IMR-90 (cell line): ENCODE measurements at places on chromosomes 12 and 14. TPM values are rescaled to one million over a fixed set of nuclear protein-coding genes. Genes with fewer than 3 reads are reported as not detected.

DNA sequence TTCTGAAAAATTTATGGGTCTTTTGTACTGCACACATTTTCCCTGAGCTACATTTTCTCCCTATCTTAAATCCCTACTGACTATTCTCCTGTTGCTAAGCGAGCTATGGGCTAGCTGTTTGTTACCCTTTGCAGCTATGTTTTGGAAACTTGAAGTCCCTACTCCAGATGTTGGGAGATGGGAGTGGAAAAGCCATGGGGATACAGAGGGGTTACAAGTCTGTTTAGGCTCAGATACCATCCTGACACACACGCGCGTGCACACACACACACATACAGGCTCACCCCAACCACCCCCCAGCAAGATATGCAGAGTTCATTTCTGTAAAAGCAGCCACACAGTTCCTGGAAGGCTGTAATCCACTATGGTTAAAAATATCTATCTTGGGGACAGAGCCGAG is 15.8 kb downstream of the ATP5MC2 start:
- no peak for DNase-seq

Gene RD3L
- not detected in 2 replicates for total RNA-seq

DNA sequence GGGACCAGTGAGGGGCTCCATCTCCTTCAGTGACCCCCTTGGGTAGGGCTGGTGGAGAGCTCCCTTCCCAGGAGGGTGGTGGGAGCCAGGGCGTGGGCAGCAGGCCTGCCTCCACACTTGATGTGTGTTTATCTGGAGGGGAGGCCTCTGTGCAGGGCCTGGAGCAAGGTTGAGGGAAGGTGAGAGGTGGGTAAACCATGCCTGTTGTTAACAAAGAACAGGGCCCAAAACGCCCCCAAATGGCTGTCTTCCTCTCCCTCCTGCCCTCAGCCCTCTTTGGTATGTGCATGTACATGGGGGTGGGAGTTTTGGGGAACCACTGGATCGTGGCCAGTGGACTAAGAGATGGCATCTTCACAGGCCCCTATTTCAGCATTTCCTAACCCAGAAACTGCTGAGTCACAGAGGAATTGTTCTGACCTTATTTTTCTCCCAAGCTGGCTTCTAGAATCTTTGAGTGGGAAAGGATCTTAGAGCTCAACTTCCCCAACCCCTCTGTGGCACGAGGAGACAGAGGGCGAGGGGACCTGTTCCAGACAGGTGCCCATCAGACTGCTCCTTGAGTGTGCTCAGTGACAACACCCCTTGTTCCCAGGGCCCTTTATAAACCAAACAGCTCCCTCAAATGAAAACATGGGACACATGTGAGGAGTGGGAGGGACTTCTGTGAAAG is 3.6 kb downstream of the SLC48A1 start:
- peak; percentile 47 for DNase-seq

DNA sequence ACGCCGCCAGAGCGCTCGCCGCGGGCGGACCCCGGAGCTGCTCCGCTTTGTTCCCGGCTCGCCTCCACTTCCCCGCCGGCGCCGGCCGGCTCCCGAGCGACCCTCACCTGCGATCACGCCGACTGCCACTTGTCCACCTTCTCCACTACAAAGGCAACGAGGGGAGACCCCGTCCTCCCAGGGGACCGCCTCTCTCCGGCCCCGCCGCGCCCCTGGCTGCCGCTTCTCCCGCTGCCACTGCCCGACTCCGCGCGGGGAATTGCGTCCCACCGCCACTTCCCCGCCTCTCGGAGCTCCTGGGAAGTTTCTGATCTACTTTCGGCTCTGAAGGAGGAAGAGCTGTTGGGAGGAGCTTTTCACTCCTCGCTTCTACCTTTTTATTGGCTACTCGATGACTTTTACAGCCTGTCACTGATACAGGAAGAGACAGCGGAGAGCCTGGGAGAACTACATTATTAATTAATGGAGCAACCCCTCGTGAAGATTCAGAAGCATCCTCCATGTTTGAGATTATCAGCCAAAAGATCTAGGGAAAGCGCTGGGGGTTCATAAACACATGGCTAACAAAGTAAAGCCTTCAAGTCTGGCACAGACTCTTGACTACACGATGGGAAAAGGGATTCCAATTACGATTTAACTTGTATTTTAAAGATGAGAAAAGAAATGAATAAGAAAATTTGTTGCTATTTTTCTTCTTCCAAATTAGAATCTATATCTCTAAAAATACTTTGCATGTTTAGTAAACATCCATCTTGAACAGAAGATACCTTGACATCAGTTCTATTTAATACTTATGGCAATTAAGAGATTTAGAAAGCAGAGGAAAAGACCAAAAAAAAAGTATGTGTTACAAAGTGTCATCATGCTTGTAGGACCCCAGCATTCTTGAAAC is at the start of gene BAZ1A:
TSS of gene BAZ1A (minus strand) at position 330 of the 892 bp plus-strand sequence. CDS start 756 bp downstream, outside the sequence.
- peak; percentile 91 for DNase-seq

Gene PLEK2
- 2.2 and 2.5 TPM in 2 replicates for total RNA-seq

DNA sequence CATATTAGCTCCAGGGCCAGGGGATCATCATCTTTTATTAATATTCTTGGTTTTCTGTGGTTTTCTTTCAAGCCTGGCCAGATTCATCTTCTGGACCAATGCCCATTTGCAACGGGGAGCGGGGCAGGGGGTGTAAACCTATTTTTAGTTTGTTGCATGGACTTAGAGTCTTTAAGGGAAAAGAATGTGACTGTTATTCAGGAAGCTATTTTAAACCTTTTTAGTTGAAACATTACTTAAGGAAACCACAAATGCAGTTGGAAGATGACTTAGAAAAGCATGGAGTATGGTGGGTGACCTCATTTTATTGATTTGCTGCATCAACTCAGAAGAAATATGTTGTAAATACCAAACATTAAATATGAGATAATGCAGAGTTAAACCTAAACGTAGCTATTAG is 368.4 kb upstream of the E2F7 start:
- DNase-seq: peak; percentile 6

Gene COCH
- 0.18 and 0.28 TPM in 2 replicates for total RNA-seq

Gene IL22
- total RNA-seq: not detected in 2 replicates

Gene MDGA2
- not detected in 2 replicates for total RNA-seq

Gene PROX2
- not detected in 2 replicates for total RNA-seq

DNA sequence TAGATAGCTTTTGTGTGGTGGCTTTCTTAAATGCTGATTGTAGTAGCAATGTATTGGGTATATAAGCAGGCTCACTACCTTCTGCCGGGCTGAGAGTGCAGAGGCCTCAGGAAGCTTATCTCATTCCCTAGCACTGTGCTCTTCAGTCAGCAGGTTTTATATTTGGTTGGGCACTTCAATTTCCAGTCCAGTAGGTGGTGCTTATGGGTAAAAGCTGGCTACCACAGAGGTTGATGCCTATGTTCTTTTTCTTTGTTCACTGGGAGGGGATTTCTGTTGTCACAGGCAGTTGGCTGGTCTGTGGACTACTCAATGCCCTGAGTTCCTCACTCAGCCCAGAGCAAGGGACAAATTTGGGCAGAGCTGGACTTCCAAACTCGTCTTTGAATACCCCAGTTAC is 43.0 kb upstream of the GLIPR1 start:
- DNase-seq: peak; percentile 34

DNA sequence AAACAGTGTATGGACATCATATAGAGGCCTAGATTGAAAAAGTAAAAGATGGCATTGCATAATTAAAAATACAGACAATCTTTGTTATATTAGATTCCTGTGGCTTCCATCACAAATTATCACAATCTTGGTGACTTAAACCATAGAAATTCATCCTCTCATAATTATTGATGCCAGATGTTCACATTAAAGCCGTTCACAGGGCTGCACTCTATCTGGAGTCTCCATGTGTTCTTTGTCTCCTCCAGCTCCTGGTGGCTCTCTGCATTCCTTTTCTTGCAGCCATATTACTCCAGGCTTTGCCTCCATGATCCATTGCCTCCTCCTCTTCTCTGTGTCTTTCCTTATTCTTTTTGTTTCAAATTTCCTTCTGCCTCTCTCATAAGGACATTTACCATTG is 875.7 kb upstream of the USP15 start:
- no peak for DNase-seq

DNA sequence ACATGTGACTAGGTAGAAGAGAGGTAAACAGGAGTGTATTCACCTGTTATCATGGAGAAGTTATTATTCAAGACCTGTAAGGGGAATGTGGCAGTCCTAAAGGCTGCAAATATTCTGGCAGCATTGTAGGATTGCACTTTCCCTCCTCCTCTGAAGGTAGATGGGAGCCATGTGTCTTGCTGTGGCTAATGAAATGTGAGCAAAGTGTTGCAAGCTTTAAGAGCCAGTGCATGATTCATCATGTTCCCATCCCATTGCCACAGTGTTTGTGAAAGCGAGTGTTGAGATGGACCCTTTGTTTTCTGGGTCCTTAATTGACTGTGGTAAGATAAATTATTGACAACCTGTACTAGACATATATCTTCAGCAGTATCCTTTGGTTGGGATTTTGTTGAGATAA is 128.7 kb downstream of the RGS6 start:
- DNase-seq: no peak

DNA sequence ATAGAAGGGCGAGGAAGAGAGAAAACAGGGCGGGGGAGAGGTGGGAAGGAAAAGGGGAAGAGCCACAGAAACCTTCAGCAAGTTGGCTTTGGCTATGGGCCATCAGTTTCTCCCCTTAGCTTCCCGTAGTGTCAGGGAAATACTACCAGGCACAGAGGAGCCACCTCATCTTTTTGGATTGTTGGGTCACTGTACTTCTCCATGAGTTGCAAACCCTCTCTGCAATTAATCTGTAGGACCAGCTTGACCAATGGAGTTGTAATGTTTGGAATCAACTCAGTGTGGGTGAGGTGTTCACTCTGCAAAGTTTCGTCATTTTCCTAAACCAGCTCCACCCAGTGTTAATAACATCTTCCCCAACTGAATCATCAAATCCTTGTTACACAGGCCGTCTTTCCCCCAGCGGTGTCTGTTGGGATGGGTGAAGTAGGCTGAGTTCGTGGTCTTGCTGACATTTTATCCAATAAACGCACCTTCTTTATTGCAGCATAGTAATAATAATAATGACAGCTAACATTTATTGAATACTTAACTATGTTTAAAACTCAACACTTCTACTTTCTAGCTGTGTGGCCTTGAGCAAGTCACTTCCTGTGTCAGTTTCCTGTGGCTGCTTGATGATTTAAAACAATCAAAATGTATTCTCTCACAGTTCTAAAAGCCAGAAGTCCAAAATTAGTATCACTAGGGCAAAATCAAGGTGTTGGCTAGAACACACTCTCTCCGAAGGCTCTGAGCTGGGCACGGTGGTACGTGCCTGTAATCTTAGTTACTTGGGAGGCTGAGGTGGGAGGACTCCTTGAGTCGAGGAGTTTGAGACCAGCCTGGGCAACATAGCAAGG is 8.1 kb upstream of the GLTP start:
- DNase-seq: peak; percentile 97

Gene SYNDIG1L
- total RNA-seq: not detected in 2 replicates

Gene CCDC177
- total RNA-seq: not detected in 2 replicates

GRCh38 chr12:68290126-68290525 is 36.7 kb upstream of the IL22 start:
- DNase-seq: no peak

GRCh38 chr12:89976866-89977265 is 268.2 kb upstream of the ATP2B1 start:
- no peak for DNase-seq

Gene MMP14
- total RNA-seq: 124 and 156 TPM in 2 replicates

Gene BMAL2
- total RNA-seq: 55.3 and 57.0 TPM in 2 replicates

Gene TAS2R14
- total RNA-seq: 2.0 and 3.9 TPM in 2 replicates

DNA sequence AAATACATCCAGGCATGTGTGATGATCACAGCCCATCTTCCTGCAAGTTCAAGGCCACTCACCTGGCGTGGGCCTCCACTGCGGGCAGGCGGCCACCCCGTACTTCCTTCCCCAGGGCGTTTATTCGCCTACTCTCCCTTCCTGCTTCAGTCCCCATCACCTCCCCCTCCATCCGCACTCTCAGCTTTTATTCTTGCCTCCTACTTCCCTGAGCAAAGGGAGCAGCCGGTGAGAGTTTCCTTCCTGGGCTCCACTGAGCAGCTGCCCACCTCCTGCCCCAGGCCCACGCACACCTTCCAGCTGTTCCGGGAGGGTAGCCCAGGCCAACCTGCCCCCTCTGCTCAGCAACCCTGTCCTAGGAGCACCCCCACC is 4.1 kb downstream of the CYP46A1 start:
- no peak for DNase-seq

- DNase-seq: peak; percentile 33
Observed at GRCh38 chr14:71399057-71399487, 491.8 kb downstream of the PCNX1 start.

DNA sequence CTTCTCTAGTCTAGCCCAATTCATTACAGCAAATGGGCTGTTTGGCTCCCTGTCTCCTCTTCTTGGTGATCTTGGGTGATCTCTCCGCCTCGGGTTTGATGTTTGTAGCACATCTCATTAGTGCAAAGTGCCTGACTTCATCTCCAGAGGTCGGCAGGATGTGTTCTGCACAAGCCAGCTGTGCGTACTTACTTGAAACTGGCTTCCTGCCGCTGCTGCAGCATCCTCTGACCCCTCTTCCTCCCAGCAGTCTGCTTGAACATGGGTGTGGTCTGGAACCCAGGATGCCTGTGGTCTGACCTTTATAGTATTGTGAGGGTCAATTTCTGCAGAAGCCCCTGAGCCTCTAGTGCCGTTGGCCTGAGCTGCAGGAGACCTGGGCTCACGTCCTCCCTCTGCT is 99.2 kb downstream of the BEGAIN start:
- DNase-seq: no peak

GRCh38 chr12:112939761-112940381 is 1.6 kb downstream of the OAS3 start:
- DNase-seq: no peak

Gene EIF2S3B
- total RNA-seq: 4.4 and 6.8 TPM in 2 replicates

GRCh38 chr14:72704502-72704901 is 189.4 kb downstream of the DPF3 start:
- DNase-seq: no peak

GRCh38 chr14:101602466-101602840 is 41.2 kb downstream of the DIO3 start:
- no peak for DNase-seq

DNA sequence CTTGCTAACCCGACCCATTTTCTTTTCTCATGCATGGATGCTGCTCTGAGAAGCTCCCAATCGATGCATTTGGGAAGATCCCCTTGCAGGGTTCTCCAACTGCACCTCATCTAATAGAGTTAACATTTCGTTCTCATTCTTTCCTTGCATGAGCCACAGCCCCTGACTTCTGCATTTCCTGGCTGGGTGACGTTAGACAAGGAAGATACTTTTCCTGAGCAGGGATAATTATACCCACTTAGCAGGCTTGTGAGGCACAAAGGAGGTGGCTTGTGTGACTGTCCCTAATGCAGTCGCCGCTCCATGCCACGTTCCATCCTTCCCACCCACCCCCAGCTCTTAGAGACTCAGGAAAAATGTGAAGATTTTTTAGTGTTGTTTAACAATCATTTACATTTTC is 195.1 kb downstream of the CHST11 start:
- DNase-seq: no peak

Gene GPRC5A
- total RNA-seq: 49.6 and 49.7 TPM in 2 replicates

Gene ALDH1L2
- 16.7 and 22.8 TPM in 2 replicates for total RNA-seq

Gene FAIM2
- total RNA-seq: 0.72 and 0.83 TPM in 2 replicates
